ENCODE measurements at places on chromosomes 7 and 10.

- no peak for DNase-seq
Measured at GRCh38 chr7:28301148-28301641, 111.1 kb upstream of the CREB5 start.

DNA sequence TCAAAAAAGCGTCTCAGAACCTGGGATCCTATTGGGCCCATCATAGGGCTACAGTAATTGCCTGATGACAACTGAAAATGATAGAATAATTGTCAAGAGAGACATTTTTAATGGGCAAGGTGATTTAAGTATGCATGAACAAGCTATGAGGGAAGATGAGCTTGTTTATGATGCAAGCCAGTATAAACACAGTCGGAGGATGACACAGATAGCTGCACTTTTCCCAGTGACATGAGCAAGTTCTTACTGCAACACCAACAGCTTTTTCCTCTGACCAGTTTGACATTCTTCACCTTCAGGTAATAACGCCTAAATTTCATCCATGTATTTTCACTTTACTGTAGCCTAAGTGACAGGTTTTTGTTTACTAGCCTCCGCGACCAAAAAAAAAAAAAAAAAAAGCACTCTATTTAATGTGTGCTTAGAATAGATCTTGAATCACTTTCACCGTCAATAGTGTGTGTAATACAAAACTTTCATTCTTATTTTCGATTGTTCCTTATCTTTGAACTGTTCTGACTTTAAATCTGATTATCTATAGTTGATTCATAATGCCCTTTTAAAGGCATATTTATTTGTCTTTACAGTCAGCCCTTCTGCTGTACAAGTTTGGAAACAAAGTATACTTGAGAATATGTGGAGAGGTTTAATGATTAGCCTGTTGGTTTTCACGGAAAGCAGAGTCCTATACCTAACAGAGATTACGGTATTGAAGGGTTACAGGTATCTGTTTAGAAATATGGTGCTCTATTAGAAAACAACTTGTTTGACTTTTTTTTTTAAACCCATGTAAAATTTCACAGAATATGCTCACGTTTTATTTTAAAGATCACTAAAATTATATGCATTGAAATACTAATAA lies 1.7 kb downstream of the FOXP2 start:
- DNase-seq: no peak

- no peak for DNase-seq
Measured at GRCh38 chr10:102066399-102067088, 1.4 kb downstream of the HPS6 start.

GRCh38 chr7:104625956-104626355 lies 297.6 kb downstream of the LHFPL3 start:
- DNase-seq: no peak

DNA sequence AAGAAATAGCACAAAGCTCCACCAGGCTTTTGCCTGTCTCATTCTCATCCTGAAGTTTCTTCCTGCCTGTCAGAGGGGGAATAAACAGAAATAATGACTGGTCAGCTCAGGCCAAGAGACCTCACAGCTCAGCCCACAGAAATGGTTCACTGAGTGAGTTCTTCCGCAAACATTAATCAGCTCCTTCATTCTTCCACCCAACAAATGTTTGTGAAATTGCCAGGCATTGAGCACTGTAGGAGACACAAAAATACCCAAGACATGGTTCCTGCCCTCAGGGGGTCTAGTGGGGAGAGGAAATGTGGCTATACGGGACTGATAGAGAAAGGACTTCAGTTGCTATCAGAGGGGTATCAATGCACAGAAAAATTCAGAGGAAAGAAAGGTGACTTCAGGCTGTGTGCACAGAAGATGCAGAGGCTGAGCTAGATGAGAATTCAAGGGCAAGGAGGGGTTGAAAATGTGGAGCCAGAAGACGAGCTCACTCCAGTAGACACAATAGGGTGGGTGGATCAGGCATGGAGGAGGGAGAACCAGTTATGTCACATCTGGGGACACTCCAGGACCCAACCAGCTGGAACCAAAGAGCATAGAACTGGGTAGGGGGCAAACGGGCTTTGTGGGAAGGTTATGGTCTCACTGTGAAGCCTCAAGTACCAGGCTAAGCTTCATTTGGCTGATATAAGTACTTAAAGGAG lies 20.9 kb downstream of the MYOF start:
- no peak for DNase-seq

GRCh38 chr10:88490231-88490980 lies 92.7 kb downstream of the RNLS start:
- DNase-seq: no peak

- DNase-seq: no peak
Measured at GRCh38 chr10:128287921-128288320, 161.7 kb upstream of the MKI67 start.

GRCh38 chr10:127346604-127347003 lies 150.2 kb upstream of the INSYN2A start:
- DNase-seq: no peak

GRCh38 chr7:134905375-134905774 lies 80.9 kb upstream of the AGBL3 start:
- DNase-seq: no peak

All from cerebellar nuclear complex (tissue), 1 donor.